ENCODE measurements at places on chromosomes 3 and 15.

GRCh38 chr15:95839367-95839782, 491.1 kb upstream of the NR2F2 start:
- DNase-seq, result no peak

DNA sequence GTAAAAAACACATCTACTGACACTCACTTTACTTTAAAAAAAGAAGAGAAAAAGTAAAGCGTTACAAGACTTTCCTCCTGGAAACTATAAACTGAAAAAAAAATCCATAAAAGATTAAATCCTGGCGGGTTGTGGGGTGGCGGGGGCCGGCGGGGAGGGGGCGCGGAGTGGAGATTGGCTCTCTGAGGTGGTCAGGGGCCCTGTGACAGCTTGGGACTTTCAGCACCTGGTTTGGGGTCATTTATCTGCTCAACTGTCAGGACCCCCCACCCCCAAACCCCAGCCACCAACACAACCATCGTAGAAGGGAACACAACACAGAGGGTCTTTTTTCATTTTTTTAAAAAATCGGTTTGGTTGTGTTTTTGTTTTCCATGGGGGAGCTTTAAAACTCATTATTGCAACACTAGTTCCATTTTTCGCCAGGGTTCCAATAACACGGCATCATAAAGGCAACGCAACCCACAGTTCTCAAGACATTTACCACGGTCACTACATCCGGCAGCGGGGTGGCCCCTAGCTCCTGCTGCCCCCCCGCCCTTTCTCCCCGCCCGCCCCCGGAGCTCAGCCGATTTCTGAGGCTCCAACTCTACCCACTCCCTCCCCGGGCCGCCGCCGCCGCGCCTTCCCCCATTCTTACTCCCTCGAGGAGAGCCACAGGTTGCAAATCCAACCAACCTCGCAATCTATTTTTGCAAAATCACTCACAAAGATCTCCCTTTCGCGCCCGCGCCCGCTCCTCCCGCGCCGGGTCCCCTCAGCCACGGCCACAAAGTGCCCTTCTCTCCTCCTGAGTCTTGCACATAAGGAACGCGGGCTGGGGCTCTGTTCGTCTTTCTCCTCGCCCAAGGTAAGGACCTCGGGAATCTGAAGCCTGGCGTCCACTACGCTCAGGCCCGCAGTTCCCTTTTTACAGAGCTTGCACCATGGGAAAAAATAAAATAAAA, 1.8 kb downstream of the BCL6 start:
- DNase-seq, result peak; percentile 53

DNA sequence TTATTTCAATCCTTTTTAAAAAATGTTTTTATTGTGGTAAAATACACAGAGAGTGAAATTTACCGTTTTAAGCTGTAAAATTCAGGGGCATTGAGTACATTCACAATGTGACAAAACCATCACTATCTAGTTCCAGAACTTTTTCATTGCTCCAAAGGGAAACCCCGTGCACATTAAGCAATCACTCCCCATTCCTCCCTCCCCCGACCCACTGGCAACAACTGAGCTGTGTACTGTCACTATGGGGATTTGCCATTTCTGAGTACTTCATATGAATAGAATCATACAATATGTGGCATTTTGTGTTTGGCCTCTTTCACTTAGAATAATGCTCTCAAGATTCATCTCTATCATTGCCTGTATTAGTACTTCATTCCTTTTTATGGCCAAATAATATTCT, 45.5 kb upstream of the BOC start:
- DNase-seq, result no peak

- no peak for DNase-seq
Measured at GRCh38 chr15:80447077-80447476, 42.9 kb downstream of the ARNT2 start.

DNA sequence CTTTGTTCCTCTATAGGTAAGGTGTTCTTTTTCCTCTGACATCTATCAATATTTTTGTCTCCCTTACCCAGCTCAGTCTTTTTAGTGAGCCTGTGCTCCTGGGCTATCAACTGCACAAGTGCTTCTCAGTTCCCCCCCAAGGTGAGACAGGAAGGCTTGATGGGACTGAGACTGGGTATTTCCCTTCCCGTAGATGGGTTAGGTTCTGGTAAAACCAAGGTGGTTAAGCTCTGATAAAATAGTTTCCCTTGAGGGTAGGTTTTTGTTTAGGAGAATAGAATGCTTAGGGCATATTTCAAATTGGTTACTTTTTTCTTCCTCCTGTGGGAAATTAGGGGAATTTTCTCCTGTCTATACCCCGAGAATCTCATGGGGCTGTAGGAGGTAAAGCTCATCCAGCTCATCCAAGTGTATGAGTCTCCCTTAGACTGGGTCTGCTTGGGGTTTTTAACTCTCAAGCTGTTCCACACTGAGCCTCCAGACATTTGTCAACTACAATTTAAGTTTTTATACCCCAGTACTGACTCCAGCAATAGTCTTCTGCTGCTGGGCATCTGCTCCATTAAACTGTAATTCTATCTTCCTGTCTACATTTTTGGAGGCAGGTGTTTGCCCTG, 44.9 kb downstream of the OXSR1 start:
- DNase-seq, result no peak

- no peak for DNase-seq
Measured at GRCh38 chr3:65945953-65946352, 92.8 kb downstream of the MAGI1 start.

- DNase-seq, result no peak
Measured at GRCh38 chr3:73597476-73597875, 27.3 kb downstream of the PDZRN3 start.

- DNase-seq, result no peak
Measured at GRCh38 chr3:154536751-154537150, 106.8 kb upstream of the GPR149 start.

DNA sequence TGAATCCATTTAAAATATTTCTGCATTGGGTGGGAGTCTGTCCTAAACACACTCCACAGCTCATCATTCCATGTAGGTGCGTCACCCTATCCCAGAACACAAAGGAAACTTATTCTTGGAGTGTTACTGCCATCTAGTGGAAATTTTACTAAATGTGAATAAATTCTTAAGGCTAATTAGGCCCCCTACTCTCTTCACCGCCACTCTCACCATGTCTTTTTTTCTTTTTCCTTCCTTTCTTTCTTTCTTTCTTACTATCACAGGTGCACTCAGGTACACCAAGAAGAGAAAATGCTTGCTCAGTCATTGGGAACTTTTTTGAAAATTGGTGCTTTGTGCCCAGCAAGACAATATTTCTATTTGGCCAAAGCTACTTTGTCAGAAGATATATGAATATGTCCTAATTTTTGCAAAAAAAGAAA, 26.4 kb upstream of the ATP8B4 start:
- DNase-seq, result peak; percentile 60

DNA sequence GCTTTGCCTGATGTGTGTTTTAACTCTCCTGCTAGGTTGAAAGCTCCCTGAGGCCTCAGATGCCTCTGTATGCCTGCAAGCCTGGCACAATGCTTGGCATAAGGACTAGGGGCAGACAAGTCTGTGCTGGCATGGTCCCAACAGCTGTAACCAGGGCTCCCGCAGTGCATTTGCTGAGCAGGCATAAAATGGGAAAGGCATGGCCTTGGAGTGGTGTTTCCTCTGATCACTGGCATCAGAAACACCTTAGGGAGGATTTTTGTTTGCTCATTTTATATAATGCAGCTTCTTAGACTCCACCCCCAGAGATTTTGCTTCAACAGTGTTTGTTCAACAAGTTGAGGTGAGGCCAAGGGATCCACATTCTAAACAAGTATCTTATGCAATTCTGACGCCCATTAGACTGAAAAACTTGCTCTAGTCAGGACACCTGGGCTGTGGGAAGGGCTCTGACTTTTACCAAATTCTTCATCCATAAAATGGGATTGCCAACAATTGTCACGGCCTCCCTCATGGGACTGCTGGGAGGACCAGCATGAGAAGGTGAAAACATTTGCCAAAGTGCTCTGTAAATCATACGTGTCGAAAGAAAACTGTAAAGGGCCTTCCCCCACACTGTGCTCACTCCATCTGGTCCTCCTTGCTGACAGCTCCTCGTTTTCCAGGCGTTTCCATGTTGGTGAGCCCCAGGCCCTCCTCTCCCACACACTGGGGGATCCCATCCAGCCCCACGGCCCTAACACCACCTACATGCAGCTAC, 43.1 kb downstream of the STARD5 start:
- no peak for DNase-seq

DNA sequence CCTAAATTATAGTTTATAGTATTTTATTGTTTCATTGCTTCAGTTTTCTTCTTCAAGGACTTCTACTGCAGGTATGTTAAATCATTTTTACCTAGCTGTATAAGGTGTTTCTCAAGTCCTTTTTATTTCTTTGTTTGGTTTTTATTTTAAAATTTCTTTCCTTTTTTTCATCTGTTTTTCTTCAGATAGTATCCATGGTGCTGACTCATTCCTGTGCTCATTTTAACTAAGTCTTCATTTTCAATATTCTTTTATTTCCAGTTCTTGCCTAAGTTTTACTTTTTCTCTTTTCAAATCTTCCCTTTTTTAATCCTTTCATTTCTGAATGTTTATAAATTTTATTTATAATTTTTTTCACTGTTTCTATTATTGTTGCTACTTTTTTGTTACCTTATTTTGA, 42.3 kb upstream of the STIMATE start:
- DNase-seq, result no peak

- no peak for DNase-seq
Measured at GRCh38 chr3:63324621-63325020, 46.5 kb downstream of the SYNPR start.

GRCh38 chr15:29934251-29934650, 112.0 kb upstream of the TJP1 start:
- peak; percentile 29 for DNase-seq

DNA sequence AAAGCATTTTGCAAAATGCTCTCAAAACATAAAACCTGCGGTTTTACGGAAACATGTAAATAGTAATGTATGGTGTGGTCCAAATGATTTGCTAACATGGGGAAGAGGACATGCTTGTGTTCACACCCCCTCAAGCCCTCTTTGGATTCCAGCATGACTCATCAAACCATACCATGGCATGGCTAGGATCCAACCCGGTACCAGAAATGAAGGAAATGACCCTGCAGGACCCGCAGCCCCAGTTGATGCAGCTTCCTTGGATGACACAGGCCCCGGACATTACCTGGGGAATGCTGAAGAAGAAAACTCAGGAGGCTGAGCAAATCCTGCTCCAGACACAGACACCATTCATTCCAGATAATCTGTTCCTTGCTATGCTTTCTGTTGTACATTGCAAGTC, 222.9 kb downstream of the DTWD1 start:
- no peak for DNase-seq

GRCh38 chr3:129793319-129793718, 100.2 kb downstream of the TMCC1 start:
- DNase-seq, result peak; percentile 38

- DNase-seq, result no peak
Measured at GRCh38 chr15:68852461-68852860, 31.8 kb upstream of the ANP32A start.

DNA sequence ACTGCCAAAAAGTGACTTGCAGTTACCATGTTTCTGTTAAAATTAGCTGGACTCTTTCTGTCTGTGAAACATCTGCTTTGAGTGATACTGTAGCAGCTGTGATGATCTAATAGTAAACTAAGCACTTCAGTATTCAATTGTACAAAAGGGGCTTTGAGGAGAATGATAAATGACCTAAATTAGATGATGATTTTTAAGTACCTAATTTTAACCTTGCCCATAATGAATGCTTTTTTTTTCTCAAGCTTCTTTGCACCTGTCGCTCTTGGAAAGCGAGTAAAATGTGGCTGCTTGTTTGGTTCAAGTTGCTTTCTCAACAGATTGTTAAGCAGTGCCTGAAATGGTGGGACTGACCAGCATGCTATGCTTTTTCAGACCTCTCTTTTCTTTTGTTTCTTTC, 752.3 kb downstream of the EPHA3 start:
- DNase-seq, result no peak

DNA sequence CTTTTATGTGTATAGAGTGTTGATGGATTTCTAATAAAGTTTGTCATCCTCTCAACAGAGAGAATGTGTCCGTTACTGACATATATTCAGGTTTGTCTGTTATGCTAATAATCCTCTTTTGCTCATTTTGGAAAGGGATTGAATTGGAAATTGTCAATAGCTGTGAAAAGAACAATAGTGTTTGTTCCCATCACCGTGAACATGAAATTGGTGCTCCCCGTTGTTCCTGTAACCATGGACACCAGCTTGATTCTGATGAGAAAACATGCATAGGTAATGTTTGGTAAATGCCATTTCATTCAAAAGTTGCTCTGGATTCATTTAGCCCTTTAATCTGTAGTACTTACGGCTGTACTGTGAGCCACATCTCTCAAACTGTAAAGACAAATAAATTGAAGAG, 707.0 kb upstream of the GOLIM4 start:
- no peak for DNase-seq

DNA sequence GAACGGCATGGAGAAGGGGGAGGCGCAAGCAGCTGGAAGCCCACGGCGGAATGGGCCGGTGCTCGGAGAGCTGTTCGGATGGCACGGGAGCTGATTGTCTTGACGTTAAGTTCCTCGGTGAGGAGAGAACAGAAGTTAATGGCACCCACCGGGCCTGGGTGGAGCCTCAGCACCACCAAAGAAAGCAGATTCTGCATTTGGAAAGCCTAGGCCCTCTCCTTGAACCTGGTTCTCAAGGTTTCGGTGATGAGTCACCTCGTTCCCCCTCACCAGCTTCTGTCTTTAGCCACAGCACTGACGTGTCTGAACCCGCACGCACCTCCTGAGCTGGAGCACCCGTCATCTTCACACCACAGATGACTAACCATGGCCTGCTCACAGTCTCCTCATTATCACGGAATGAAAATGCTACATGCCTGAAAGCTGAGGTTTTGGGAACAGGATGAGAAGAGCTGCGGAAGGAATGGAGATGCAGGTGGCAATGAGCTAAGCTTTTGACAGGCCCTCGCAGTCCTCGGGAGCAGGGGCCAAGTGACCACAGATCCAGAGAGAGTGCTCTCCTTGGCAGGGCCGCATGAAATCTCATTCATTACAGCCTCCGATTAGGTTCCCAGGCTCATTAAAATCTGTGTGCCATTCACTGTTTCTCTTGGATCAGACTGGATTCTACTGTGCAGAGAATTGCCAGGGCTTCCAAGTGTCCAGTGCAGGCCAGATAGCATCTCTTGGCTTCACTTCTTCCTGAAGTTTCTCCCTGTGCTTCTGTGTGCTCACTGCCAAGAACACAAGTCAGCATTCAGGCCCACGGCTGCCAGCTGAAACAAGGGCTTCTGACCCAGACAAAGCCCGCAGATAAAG, 96.3 kb upstream of the DLG1 start:
- DNase-seq, result peak; percentile 95

DNA sequence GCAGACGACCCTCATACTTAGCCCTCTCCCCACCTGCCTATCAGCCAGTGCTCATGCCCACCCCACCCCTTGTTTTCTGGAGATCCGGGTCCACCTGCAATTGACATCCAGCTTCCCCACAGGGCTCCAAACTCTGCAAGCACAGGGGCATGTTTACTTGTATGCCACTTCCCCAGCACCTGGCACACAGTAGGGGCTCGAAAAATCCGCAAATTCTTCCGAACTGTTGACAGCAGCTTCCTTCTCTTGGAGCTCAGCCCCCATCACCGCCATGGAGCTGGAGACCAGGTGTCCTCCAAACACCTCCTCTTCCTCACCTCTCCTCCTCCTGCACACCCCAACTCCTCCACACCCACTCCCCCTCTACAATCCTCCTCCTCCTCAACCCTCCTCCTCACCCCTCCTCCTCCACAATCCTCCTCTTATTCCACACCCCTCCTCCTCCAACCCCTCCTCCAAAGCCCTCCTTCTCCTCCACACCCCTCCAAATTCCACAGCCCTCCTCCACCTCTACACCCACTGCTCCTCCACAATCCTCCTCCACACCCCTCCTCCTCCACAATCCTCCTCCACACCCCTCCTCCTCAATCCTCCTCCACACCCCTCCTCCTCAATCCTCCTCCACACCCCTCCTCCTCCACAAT, 70.4 kb upstream of the BLM start:
- no peak for DNase-seq
